ENCODE measurements at places on chromosomes 5 and 9. TPM values are rescaled to one million over a fixed set of nuclear protein-coding genes. Genes with fewer than 3 reads are reported as not detected.
A peak's percentile ranks its signal among the peaks of the same experiment; 100 is the strongest.

GRCh38 chr9:7338586-7339281 lies 460.8 kb downstream of the DMAC1 start:
- DNase-seq: no peak

GRCh38 chr9:96419691-96419969 lies 1.5 kb upstream of the ZNF367 start:
- DNase-seq: no peak

DNA sequence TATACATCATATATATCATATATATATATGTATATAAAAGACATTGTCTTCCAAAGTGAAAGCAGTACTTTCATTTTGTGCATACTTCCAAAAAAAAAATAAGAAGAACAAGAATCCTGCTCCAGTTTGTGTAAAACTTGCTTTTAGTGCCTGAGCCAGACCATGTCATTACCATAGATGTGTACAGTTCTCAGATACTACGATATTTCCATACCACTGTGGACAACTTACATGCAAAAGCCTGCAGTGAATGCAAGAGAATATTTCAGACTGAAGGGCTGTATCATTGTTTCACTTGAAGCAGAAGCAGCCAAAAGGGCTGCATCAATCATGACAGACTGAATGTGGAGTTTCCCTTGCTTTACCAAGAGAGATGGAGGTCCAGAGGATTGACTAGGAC lies 72.6 kb upstream of the CYLC2 start:
- DNase-seq: no peak

GRCh38 chr9:108766626-108767161 lies 89.1 kb downstream of the ACTL7B start:
- no peak for DNase-seq

- DNase-seq: no peak
Observed at GRCh38 chr5:35853631-35854030, 3.1 kb upstream of the IL7R start.

GRCh38 chr5:1643651-1644392 lies 120.1 kb upstream of the LPCAT1 start:
- no peak for DNase-seq

- DNase-seq: no peak
Observed at GRCh38 chr5:60673334-60673733, 26.6 kb downstream of the DEPDC1B start.

DNA sequence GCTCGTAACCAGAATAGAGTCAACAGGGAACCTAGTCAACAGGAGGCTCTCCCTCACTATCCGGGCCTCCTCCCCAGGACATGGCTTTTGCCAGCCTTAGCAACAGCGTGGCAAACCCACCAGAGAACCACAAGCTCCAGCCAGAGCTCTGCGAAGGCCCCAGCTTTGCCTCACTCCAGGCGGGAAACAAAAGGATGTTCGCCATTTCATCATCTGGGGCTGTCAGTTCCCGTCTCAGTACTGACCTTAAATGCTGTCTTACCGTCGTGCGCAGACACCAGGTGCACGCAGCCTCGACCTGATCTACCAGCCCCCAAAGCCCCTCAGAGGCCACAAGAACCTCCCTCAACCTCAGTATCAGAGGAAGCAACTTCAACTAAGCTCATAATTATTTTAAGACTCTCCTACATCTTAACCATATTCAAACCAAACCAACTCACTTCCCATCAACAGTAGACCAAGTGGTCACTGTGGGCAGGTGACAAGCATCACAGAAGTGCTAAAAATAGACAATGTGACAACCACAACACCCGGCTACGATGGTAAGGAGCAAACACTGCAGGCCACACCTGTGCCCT lies 71.4 kb downstream of the SEMA4D start:
- no peak for DNase-seq

GRCh38 chr5:139745800-139746690 lies 49.6 kb upstream of the PSD2 start:
- peak; percentile 60 for DNase-seq

- DNase-seq: no peak
Observed at GRCh38 chr5:154519359-154519758, 41.3 kb upstream of the HAND1 start.

- no peak for DNase-seq
Observed at GRCh38 chr9:98207606-98208005, 15.2 kb upstream of the CORO2A start.

DNA sequence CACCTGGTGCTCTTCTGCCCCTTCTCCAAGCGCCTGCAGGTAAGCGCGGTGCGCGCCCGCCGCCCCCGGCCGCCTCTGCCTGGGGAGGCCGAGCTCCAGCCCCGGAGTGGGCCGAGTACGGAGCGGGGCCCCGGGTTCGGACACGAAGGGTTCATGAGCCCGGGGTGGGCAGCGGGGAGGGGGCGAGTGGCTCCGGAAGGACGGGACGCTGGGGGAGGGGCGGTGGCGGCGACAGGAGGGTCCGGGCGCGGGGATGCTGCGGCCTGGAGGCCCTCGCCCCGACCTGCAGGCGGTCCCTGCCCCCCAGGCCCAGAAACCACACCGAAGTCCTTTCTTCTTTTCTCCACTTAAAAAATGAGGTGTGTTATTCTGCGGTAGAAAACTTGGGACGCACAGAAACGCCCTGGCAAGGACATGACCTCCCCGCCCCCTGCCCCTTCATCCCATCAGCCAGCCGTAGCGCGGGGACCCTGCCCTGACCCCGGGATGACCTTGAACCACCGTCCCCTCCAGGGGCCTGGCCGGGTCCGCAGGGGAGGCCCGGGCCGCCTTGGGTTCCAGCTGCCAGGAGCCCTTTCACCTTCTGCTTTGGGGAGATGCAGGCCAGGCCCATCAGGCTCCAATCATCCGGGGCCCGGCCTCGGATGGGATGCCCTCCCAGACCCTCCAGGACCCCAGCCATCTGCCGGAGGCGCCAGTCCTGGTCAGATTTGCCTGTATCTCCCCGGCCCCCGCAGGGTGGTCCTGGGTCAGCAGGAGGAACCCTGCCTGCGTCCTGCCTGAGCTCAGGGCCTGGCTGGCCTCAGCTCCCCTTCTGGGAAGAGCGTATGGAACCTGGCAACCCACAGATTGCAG lies 545 bp downstream of the DIPK1B start:
- DNase-seq: no peak

- peak; percentile 77 for DNase-seq
Observed at GRCh38 chr5:79133657-79134451, 22.2 kb downstream of the BHMT start.

DNA sequence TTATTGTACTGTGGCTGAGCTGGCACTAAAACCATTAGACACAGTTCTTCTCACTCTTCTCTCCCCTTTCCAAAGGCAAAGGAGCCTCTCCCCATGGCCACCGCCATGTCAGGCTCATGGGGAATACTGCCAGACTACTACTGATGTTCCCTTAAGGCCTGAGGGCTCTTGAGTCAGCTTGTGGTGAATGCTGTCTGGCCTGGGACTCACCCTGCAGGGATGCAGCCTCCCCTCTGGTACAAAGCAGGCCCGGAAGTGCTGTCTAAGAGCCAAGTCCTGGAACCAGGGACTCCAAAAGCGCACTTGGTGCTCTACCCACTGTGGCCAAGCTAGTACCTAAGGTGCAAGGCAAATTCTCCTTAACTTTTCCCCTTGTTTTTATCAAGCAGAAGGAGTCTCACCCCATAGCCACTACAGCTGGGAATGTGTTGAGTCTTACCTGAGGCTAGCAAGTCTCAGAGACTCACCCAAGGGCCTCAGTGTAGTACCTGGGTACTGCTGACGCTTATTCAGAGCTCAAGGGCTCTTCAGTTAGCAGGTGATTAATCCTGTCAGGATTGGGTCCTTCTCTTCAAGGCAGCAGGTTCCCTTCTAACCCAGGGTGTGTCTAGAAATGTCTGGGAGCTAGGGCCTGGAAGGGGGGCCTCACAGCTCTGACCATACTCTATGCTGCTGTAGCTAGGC lies 33.2 kb upstream of the C5orf46 start:
- no peak for DNase-seq

GRCh38 chr5:174733836-174734235 lies 9.5 kb downstream of the MSX2 start:
- DNase-seq: no peak

- DNase-seq: no peak
Observed at GRCh38 chr5:16784843-16785791, 151.0 kb downstream of the MYO10 start.

GRCh38 chr9:87381050-87381711 lies 116.5 kb upstream of the DAPK1 start:
- DNase-seq: no peak

DNA sequence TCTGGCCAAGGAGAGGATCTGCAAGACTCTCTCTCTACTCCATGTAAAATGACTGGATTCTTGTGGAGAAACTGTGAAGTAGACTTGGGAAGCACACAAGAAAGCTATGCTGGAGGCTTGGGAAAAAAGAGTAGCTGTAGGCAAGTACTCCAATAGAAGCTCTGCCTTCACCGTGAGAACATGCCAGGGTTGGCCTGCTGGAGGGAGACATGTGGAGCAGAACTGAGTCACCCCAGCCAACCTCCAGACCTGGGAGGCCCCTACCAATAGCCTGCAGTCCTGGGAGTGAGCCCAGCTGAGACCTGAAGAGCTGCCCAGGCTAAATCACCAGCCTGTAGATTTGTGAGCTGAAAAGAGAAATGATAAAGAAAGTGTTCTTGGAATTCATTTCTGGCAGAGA lies 66.6 kb downstream of the DEPDC1B start:
- DNase-seq: no peak

DNA sequence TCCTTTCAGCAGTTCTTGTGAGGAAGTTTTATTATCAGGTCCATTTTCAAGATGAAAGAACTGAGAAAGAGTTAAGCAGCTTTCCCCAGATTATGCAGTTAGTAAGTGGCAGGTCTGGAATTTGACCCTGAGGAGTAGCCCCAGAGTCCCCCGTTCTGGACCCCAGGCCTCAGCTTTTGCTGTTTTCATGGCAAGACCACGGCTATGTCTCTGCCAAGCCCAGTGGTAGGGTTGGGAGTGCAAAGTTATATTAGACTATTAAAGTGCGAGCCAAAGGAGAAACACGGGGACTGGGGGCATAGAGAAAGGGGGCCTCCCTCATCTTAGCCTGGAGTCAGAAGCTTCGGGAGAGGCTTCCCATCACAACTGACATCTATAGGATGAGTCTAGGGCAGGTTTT lies 19.3 kb upstream of the ORM1 start:
- no peak for DNase-seq

DNA sequence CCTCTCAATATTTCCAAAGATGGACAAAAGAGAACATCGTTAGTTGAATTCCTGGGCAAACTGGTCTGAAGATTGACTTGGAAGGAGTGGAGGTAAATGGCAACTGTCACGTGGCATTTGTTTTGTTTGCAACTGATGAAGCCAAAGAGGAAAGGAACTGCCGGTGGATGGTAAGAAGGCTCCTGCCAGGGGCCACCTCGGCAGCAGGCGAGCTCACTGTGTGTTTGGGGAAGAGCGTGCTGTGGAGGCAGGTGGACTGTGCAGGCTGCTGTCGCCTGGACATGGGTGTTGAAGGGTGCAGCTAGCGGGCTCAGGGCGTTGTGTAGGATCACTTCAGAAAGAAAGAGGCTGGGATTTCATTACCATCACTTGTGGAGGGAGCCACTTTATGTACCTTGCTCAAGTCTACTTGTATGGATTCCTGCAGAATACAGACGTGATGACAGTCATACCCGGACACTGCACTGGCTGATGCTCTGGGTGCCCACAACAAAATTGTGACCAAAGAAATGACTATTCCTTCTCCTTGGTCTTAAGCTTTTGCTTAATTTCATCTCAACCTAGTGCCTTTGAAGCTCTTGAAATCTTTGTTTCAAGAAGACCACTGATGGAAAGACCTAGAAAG lies 72.7 kb downstream of the MAP1B start:
- DNase-seq: no peak

- DNase-seq: no peak
Observed at GRCh38 chr9:87497604-87498045, at the start of gene DAPK1. Gene DAPK1, plus strand, starts transcription at chr9:87497867. Its CDS starts 1,211 bp downstream, at chr9:87499078.

The TMC1 gene
- 0.66 TPM for polyA plus RNA-seq

The MSX2 gene
- polyA plus RNA-seq: 16.4 TPM

The SPINK1 gene
- 393 TPM for polyA plus RNA-seq

The OR1L1 gene
- not detected for polyA plus RNA-seq

The KIF4B gene
- not detected for polyA plus RNA-seq

The MRPS27 gene
- polyA plus RNA-seq: 39.5 TPM

The FOXD4L5 gene
- polyA plus RNA-seq: not detected

The FYB1 gene
- 2.9 TPM for polyA plus RNA-seq

The LCN12 gene
- 0.41 TPM for polyA plus RNA-seq

The NXNL2 gene
- 0.85 TPM for polyA plus RNA-seq

The MPDZ gene
- polyA plus RNA-seq: 31.6 TPM

The EIF4E1B gene
- polyA plus RNA-seq: not detected

The PDZD2 gene
- 4.5 TPM for polyA plus RNA-seq

The PCDHB7 gene
- polyA plus RNA-seq: 2.6 TPM

The PTGR1 gene
- polyA plus RNA-seq: 81.2 TPM

Data from urinary bladder (tissue), 4 donors.